ENCODE measurements at places on chromosomes 11 and 22.

- DNase-seq: peak; percentile 91
Observed at GRCh38 chr11:117828611-117829368, 4.2 kb upstream of the FXYD2 start.

DNA sequence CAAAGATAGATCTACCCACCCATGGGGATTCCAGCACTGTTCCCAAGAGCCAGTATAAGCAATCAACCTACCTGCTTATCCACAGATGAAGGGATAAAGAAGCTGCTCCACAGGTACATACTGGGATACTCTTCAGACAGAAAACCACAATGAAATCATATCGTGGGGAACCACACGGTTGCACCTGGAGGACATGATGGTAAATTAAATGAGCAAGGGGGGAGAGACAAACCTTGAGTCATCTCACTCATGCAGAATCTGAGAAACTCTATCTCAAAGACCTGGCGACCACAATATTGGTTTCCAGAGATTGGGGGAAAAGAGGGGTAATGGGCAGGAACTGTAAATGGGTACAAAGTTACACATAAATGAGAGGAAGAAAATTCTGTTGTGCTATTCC, 14.5 kb downstream of the RGL4 start:
- no peak for DNase-seq

- DNase-seq: no peak
Observed at GRCh38 chr11:28618416-28618815, 510.2 kb downstream of the METTL15 start.

DNA sequence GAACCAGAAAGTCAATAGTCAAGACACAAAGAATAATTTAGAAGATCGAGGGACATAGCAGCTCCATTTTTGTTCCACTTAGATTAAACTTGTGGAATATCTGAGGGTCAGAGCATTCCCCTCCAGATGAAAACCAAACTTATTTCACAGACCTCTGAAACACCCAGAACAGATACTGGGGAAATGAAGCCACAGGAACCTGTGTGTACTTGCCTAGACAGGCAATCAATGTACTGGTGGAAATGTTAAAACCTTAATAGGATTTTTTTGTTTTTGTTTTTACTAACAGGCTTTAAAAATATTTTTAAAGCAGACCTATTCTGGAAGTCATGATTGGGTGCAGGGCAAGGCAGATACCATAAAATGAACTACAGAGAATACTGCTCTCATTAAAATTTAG, 4.1 kb upstream of the FAR1 start:
- DNase-seq: no peak

DNA sequence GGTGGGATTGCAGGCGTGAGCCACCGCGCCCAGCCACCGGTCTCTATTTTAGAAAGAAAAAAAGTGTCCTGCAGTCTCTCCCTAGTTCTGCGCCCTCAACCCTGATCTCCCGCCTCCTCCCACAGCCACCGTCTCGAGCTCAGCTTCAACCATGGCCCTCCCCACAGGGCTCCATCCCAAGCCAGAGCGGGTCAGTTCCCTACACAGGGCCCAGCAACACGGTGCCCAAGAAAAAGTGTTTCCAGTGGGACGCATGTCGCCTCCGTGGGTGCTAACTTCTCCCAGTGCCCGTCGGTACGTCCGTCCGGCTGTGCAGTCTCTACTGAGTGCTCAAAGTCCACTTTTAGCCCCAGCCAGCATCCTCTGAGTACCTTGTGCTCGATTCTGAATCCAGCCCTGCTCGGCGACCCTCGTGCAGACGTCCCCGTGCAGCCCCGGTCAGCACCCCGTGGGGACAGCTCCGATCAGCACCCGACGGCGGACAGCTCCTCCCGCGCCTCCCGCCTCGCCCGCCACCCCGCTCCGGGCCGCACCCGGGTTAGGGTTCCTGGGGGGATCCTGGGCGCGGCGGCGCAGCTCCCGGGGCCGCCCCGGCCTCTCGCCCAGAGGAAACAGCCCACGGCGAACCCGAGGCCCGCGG, 657 bp upstream of the MAPK8IP2 start:
- DNase-seq: peak; percentile 43

GRCh38 chr11:36840378-36840777, 242.3 kb upstream of the RAG2 start:
- no peak for DNase-seq

- no peak for DNase-seq
Observed at GRCh38 chr11:81658722-81659121, 1074.9 kb downstream of the FAM181B start.

GRCh38 chr22:26172389-26172990, 3.2 kb downstream of the SEZ6L start:
- DNase-seq: peak; percentile 1

GRCh38 chr11:66983275-66983924, 8.3 kb downstream of the C11orf86 start:
- DNase-seq: no peak
